ENCODE measurements at places on chromosomes 4 and X.

GRCh38 chrX:2657532-2658113 lies 33.5 kb upstream of the CD99 start:
- no peak for DNase-seq

GRCh38 chr4:177064116-177064515 lies 245.6 kb upstream of the NEIL3 start:
- DNase-seq, result no peak

- no peak for DNase-seq
These were observed 1290.1 kb downstream of the PCDH7 start for GRCh38 chr4:32010221-32010620.

GRCh38 chrX:11609109-11609508 lies 56.6 kb downstream of the ARHGAP6 start:
- DNase-seq, result no peak

GRCh38 chrX:24347881-24348280 lies 12.6 kb upstream of the SUPT20HL1 start:
- no peak for DNase-seq

- no peak for DNase-seq
These were observed 411.0 kb upstream of the NDST3 start for GRCh38 chr4:117623326-117623725.

Data from anterior cingulate cortex (tissue), 58 donors.